ENCODE measurements at places on chromosomes 5 and 9.
A peak's percentile ranks its signal among the peaks of the same experiment; 100 is the strongest.

DNA sequence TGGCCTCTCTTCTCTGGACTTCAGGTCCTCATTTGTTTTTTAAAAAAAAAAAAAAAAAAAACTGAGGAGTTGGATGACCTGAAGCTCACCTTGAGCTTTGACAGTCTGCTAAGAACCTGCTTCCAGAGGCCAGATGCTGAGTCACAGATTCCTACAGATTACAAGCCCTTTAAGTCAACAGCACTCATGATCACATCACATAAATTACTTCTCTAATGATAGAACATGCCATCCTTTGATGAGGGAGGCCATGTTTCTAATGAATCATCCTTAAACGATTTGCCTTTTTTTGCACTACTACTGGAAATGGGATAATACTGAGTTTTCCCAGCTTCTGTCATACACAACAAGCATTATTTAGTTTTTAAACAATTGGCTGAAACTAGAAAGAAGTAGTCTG, 34.2 kb upstream of the MYOT start:
- peak; percentile 8 for DNase-seq

DNA sequence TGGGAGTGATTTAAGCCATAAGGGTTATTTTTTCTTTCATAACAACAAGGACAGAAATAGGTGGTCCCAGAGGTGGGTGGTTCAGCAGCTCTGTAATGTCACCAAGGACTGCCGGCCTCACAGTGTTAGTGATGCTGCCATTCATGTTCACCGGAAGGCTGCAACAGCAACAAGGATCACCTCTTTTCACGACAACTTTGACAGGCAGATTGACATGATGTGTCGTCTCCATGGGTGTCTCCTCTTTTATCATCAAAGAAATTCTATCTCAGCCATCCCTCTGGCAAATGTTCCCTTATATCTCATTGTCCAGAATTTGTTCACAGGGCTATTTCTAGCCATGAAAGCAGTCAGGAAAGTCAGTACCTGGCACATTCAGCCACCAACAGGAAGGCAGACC, 231.5 kb downstream of the SH3GL2 start:
- no peak for DNase-seq

DNA sequence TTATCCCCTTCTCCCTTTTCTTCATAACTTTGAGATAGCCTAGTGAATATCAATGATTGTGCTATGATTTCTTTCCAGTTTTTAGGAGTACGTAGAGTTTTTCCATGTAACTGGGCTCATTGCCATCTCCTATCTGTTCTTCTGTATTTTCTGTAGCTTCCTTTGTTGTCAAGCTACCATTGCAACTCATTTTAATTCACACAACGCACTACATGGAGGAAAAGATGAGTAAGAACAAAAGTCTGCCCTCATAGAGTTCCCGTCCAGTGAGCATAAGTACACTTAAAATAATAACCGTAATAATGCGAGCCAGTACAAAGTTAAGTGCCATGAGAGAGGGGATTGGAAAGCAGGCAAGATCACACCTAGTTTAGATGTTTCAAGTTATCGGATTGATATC, 177.7 kb downstream of the PAM start:
- DNase-seq, result peak; percentile 30

- no peak for DNase-seq
Observed at GRCh38 chr5:10709409-10709808, 51.6 kb downstream of the DAP start.

- DNase-seq, result no peak
Observed at GRCh38 chr5:68395926-68396511, 180.5 kb downstream of the PIK3R1 start.

DNA sequence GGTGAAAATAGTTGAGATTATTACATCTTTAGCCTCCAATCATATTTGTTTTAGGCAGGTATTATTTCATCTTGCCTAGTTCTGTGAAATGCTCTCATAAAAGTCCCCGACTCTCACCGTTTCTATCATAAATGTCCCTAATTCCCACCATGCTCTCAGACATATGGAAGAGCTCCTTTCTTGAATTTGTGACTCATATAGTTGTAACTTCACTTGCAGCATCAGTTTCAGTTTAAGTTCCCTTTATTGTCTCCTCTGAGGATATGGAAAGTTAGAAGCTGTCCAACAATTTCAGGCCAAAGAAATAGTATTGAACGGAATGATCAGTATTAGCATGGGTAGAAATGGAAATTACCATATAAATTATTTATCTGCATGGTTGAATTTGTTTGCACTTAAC, 187.5 kb upstream of the NR4A3 start:
- DNase-seq, result no peak

GRCh38 chr5:170483701-170484458, 19.9 kb upstream of the KCNIP1 start:
- DNase-seq, result peak; percentile 84

GRCh38 chr5:97454015-97454414, 271.0 kb upstream of the RIOK2 start:
- no peak for DNase-seq

DNA sequence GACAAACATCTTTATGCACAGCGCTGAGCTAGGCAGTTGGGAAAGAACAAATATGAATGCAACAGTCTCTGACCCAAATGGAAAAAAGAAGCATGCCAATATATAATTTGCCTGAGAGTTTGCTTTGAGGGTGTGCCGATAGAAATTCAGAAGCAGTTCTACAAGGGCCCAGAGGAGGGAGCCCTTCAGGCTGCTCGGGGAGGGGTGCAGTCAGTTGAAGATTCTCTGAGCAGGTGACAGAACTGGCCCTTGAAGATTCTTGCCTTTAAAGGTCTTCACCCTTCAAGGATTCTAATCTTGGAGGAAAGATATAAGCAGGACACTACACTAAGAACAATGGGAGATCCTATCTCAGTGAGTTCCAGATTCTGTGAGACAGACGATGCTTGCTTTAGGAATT, 3.7 kb upstream of the PAPPA start:
- peak; percentile 22 for DNase-seq

DNA sequence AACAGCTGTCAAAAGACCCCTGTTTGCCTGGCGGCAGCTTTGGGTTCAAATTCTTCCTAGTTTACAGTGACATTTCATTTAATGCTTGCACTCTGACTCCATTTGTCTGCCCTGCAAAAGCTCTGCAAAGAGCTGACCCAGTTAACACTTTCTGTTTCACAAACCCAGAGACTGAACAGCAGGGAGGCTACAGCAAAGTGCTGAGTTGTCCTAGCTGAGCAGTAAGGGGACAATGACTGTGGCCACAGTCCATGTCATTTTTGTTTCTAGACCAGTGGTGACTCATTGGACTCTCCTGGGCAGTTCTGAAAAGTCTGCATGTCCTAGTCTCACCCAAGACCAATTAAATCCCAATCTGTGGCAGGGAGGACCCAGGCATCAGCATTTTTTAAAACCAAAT, 994.8 kb upstream of the WWC1 start:
- no peak for DNase-seq

DNA sequence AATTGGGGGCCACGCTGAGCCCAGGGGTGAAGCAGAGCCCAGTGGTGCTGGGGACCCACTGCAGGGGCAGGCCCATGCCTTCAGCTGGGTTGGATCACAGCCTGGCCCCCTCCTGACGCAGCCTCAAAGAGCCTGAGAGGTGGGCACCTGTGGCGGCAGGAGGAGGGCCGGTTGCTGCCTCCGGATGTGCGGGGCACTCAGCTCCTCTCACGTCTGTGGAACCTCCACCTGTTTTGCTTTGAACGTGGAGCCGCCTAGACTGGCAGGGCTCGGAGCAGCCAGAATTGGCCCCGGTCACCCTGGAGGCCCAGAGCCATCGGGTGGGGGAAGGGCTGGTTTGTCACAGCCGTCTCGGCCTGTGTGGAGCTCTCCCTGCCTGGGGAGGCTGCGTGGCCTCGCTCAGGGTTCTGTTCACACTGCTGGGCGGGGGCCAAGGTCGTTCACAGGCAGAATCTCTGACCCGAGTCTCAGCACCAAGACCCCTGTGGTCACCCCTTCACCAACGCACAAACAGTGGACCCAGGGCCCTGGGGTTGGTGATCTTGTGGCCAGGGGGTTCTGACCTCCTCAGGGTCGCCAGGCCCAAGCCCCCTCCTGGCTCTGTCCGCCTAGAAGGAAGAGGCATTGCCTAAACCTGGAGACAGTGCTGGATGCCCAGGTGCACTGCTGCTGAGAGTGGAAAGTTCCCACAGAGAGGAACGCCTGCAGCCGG, 9.2 kb upstream of the SLC9A3 start:
- no peak for DNase-seq

GRCh38 chr9:79371948-79372555, 199.7 kb upstream of the TLE4 start:
- DNase-seq, result no peak

GRCh38 chr9:88681434-88681833, 146.5 kb downstream of the NXNL2 start:
- DNase-seq, result no peak

DNA sequence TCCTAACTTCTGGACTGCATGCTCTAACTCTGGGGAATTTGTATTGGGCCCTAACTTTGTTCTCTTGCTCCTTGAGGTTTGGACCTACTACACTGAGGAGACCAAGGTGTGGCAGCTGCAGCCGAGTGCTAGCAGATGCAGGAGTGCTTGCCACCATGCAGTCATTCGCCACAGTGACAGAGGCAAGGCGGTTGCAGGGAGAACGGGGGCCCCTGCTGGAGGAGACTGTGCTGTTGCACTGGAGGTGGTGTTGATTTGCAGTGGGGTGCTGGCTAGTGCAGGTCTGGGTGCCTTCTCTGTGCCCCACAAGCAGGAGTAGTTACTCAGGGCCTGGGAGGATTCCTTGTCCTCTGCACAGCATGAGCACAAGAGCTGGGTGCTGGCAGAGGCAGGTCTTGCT, 22.4 kb upstream of the DIRAS2 start:
- DNase-seq, result no peak

GRCh38 chr9:5435912-5436311, 1.8 kb downstream of the PLGRKT start:
- peak; percentile 54 for DNase-seq

DNA sequence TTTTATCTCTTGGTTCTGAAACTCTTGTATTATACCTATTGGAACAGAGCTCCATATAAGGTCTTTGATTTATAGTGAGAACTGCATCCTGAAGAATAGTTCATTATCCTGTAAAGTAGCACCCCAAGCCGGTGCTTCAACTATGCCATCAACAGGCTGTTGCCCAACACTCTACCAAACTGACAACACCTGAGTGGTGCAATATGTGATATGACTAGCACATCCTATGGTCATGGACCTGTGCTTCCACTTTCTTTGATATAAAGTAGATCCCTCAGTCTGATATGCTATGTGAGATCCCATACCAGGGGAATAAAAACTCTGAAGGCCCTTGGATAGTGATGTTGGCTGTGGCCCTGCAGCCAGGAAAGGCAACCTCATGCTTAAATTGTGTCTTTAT, 15.8 kb downstream of the CSF2 start:
- DNase-seq, result no peak

- DNase-seq, result peak; percentile 35
Observed at GRCh38 chr5:150119421-150120061, 33.2 kb upstream of the CSF1R start.

DNA sequence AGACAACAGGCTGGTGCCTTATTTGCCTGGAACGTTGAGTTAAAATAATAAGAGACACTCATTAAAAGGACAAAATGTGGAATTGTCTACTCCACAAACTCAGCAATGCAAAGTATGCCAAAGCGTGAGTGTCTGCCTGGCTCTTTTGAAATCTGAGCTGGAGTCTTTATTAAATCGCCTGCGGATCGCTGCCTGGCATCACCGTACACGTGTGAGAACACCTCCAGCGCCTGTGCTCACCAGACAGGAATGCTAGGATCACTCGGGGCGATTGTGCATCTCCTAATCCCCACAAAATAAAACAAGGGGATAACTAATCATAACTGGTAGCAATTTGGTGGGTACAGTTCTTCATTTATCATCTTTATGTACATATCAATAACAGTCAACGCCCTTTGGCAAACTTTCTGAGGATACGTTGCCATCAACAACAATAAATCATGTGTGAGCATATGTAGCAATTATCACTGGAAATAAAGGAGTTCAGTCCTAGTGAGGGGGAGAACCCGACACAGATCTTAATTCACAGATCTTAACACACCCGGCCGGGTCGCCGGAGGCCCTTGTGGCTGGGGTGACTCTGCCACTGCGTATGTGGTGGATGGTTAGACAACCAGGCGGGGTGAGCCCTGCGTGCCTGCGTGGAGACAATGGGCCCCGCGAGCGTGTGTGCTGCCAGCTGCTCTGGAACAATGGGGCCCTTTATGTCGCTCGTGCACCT, 284.9 kb upstream of the IRX1 start:
- DNase-seq, result peak; percentile 95

- DNase-seq, result no peak
Observed at GRCh38 chr9:6214434-6214833, 1.2 kb upstream of the IL33 start.

- no peak for DNase-seq
Observed at GRCh38 chr9:120030847-120031246, 549.1 kb downstream of the CDK5RAP2 start.

GRCh38 chr5:24714746-24715145, 70.0 kb upstream of the CDH10 start:
- no peak for DNase-seq

GRCh38 chr9:33697171-33697570, 98.2 kb upstream of the PRSS3 start:
- DNase-seq, result no peak

GRCh38 chr5:9148242-9148641, 397.6 kb downstream of the SEMA5A start:
- no peak for DNase-seq

- peak; percentile 28 for DNase-seq
Observed at GRCh38 chr5:37208883-37209797, 40.0 kb downstream of the CPLANE1 start.

DNA sequence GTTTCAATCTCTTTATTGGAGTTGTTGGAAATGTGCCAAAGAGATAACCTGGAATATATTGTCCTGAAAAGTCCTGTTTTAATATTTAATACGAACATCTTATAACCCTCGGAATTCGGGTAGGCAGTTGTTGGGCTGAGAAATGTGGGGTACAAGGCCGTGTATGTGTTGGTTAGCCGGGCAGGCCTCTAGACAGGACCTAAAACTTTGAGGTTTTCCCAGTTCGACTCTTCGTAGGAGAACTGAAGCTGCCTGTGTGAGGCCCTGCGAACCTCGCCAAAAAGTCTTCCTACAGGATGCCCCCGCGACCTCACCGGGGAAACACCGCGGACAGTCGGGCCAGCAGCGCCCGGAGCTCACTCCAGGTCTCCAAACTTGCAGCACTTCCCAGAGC, 583 bp upstream of the TJP2 start:
- DNase-seq, result no peak

Measured in dermis blood vessel endothelial cell (primary cell).